ENCODE measurements at places on chromosomes 6 and 20. TPM values are rescaled to one million over a fixed set of nuclear protein-coding genes. Genes with fewer than 3 reads are reported as not detected.

Gene OOEP
- total RNA-seq, result 1.2 TPM

Gene LCA5
- total RNA-seq, result 5.4 TPM

Gene VWA7
- total RNA-seq, result 3.4 TPM

Gene AFDN
- 179 TPM for total RNA-seq

DNA sequence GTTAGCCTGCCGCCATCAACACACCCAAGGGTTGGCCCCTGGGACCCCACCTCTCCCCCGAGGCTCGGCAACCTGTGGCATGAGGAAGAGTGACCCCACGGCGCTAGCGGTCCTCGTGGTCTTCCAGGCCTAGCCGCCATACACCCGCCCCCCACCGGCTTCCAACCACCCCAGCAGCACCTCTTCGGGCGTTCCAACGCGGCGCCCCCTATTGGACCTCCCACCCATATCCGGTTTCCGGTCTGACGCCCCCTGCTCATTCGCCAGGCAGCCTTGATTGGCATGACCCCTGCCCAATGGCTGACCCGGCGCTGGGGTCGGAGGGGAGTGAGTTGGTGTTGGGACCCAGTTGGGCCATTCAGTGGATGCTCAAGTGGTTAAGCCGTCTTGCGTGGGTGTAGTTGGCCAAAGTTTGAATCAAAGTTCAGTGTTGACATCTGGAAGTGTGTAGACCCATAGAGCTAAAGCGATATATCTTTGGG, at the start of gene GNAS-AS1:
GNAS-AS1 (minus strand) TSS at position 210 of the 482 bp plus-strand sequence.
- no peak within 1 kb of the TSS for H3K27ac ChIP-seq
- H3K27me3 ChIP-seq, result peaks cover 67% of the 10 kb centered on the region
- peak; percentile 87 for DNase-seq
- H3K4me1 ChIP-seq, result peaks cover under 1% of the 10 kb centered on the region
- H3K4me3 ChIP-seq, result peak within 1 kb of the TSS; percentile 44
- no peaks in the 10 kb centered on the region for H3K36me3 ChIP-seq

DNA sequence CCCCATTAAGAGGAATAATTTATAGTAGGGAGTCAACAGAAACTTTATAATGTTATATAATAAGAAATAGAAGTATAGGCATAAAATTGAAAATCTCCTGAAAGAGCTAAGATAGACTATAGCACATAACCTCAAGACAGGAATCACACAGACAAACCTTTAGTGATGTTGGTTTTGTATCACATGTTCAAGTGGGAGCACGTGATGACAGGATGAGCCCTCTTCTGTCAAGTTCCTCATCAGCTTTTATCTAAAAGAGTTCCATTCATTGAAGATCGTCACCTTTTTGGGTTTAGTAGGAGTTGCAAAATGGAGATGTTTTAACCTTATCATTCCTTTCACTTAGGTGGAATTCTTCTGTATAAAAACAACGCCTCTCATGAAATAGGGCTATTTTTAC, 127.0 kb downstream of the MCHR2 start:
- H3K4me3 ChIP-seq, result no peak overlapping the region
- H3K27me3 ChIP-seq, result no peaks in the 10 kb centered on the region
- no peaks in the 10 kb centered on the region for H3K36me3 ChIP-seq
- H3K27ac ChIP-seq, result no peak overlapping the region

- no peak for DNase-seq
- H3K27ac ChIP-seq, result no peak overlapping the region
- no peaks in the 10 kb centered on the region for H3K27me3 ChIP-seq
These were observed 27.1 kb downstream of the CHMP4B start for GRCh38 chr20:33838035-33838864.

GRCh38 chr6:41785689-41786450, 1.6 kb upstream of the TOMM6 start:
- H3K4me3 ChIP-seq, result peak overlapping the region; percentile 98
- H3K4me1 ChIP-seq, result peaks cover 59% of the 10 kb centered on the region
- H3K27me3 ChIP-seq, result no peaks in the 10 kb centered on the region
- no peak for DNase-seq
- peaks cover 19% of the 10 kb centered on the region for H3K36me3 ChIP-seq

DNA sequence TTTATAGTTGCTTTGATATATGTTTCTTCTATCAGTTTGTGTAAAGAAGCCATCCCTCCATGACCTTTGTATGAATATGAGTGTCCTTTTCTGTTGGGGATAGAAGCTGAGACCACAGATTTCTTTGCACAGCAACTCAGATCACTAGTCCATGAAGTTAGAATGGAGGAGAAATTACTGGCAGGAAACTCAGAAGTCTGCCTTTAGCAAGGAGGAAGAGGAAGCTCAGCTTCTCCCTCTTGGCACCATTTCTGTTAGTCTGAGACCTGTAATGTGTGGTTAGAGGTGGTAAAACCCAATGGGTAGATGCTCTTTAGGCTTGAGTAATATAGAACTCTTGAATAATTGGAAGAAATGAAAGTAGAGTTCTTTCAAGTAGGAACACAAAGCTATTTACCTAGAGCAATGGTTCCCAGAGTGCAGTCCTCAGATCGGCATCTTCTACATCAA, 995.3 kb upstream of the FLRT3 start:
- no peaks in the 10 kb centered on the region for H3K4me1 ChIP-seq
- DNase-seq, result no peak
- H3K27ac ChIP-seq, result no peak overlapping the region
- no peaks in the 10 kb centered on the region for H3K36me3 ChIP-seq
- no peak overlapping the region for H3K4me3 ChIP-seq
- no peaks in the 10 kb centered on the region for H3K27me3 ChIP-seq

- no peak for DNase-seq
- H3K27me3 ChIP-seq, result no peaks in the 10 kb centered on the region
- peaks cover 28% of the 10 kb centered on the region for H3K4me1 ChIP-seq
- H3K4me3 ChIP-seq, result no peak overlapping the region
These were observed 5.5 kb downstream of the FAM217B start for GRCh38 chr20:59945731-59946130.

- H3K27ac ChIP-seq, result no peak overlapping the region
- DNase-seq, result peak; percentile 60
- no peaks in the 10 kb centered on the region for H3K36me3 ChIP-seq
- H3K4me1 ChIP-seq, result no peaks in the 10 kb centered on the region
These were observed 262.1 kb downstream of the DLL1 start for GRCh38 chr6:170028629-170029345.
